Activated T-helper 17 cell treated with anti-CD3 and anti-CD28 coated beads, Interleukin-2, amount 50 U/mL, for 72 hours (primary cell): ENCODE measurements at places on chromosomes 7 and 10. TPM values are rescaled to one million over a fixed set of nuclear protein-coding genes. Genes with fewer than 3 reads are reported as not detected.

PTPRZ1 gene
- not detected for total RNA-seq

DNA sequence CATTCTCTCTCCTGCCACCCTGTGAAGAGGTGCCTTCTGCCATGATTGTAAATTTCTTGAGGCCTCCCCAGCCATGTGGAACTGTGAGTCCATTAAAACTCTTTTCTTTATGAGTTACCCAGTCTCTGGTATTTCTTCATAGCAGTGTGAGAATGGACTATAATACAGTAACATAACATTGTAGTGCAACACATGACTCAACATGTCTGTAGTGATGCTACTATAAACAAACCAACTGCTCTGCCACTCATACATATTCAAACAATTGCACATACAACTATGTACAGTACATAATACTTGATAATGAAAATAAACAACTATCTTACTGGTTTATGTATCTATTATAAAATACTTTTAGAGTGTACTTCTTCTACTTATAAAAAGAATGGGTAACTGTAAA lies 7.1 kb downstream of the ATOH7 start:
- H3K36me3 ChIP-seq: no peaks in the 10 kb centered on the region
- no peaks in the 10 kb centered on the region for H3K4me1 ChIP-seq
- H3K4me3 ChIP-seq: no peak overlapping the region
- H3K27me3 ChIP-seq: peaks cover 7% of the 10 kb centered on the region

- no peaks in the 10 kb centered on the region for H3K36me3 ChIP-seq
- no peak overlapping the region for H3K27ac ChIP-seq
- no peak overlapping the region for H3K4me3 ChIP-seq
- H3K4me1 ChIP-seq: peaks cover 10% of the 10 kb centered on the region
- ATAC-seq: no peak
Observed at GRCh38 chr10:95397747-95398146, 106.9 kb upstream of the PDLIM1 start.

CDH23 gene
- 16.2 TPM for total RNA-seq
